ENCODE measurements at places on chromosomes 4 and X.

DNA sequence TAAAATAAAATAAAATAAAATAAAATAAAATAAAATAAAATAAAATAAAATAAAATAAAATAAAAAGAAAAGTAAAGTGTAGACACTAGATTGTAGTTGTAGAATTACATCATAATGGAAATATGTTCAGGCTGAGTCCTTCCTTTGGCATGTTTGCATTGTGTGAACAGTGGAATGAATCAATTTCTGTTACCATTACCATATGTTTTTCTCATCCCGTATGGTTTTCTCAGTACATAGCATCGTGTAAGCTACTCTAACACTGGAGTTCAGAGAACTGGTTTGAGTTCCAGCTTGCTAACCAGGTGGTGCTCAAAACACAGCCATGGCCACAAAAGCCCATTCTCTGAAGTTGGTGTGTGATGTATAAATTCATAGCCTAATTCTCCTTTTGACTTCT lies 45.9 kb downstream of the USP11 start:
- H3K4me3 ChIP-seq = no peak overlapping the region
- no peak overlapping the region for H3K27ac ChIP-seq
- no peaks in the 10 kb centered on the region for H3K4me1 ChIP-seq
- DNase-seq = no peak

DNA sequence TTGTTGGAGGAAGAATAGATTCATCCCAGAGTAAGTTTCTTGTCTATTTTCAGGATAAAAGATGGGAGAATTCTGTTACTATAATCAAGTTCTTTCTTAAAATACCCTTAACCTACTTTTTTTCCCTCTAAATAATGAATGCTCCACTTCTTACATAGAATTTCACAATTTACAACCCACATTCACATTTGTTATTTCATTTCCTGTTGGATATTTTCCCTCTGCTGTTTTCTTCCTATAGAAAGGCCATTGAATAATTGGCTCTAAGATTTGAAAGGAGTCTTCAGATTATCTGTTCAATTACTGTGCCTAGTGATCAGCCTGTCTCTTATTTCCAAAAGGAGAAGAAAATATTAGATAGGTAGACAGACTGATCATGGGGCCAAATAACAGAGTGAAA lies 79.7 kb downstream of the CPE start:
- DNase-seq = no peak
- no peak overlapping the region for H3K4me3 ChIP-seq
- no peaks in the 10 kb centered on the region for H3K36me3 ChIP-seq
- H3K27ac ChIP-seq = no peak overlapping the region
- H3K4me1 ChIP-seq = no peaks in the 10 kb centered on the region
- H3K27me3 ChIP-seq = no peaks in the 10 kb centered on the region

GRCh38 chr4:105022811-105023667 lies 123.6 kb upstream of the TET2 start:
- H3K4me3 ChIP-seq = no peak overlapping the region
- no peak for DNase-seq
- no peaks in the 10 kb centered on the region for H3K36me3 ChIP-seq
- H3K4me1 ChIP-seq = no peaks in the 10 kb centered on the region

GRCh38 chr4:1208970-1209704 lies 36.8 kb upstream of the SPON2 start:
- H3K4me3 ChIP-seq = no peak overlapping the region
- no peaks in the 10 kb centered on the region for H3K27me3 ChIP-seq
- H3K36me3 ChIP-seq = peaks cover 27% of the 10 kb centered on the region
- H3K27ac ChIP-seq = peak overlapping the region; percentile 45
- peaks cover 61% of the 10 kb centered on the region for H3K4me1 ChIP-seq
- DNase-seq = peak; percentile 65
